ENCODE measurements at places on chromosomes 1 and 21.
A peak's percentile ranks its signal among the peaks of the same experiment; 100 is the strongest.

GRCh38 chr1:84303314-84303830 lies 1.9 kb downstream of the SAMD13 start:
- no peak for DNase-seq

DNA sequence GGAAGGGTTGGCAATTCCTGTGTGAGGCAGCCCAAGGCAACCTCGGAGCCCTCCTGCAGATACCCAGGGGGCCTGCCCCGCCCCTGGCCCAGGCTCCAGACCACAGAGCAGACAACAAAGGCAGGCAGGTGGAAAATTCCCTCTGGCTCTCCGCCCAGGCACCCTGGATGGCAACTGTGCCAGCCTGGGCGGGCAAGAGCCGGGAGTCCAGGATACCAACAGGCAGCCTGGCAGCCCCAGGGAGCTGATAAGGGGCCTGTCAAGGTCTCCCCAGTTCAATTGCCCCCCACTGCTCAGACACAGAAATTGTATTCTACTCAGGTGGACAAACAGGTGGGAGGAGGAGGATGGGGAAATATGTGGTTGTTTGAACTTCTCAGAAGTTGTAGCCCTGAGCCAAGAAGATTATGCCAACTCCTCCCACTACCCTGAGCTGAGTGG lies 15.4 kb upstream of the GPR37L1 start:
- DNase-seq: peak; percentile 93

GRCh38 chr21:45618846-45619485 lies 24.6 kb upstream of the PCBP3 start:
- no peak for DNase-seq

GRCh38 chr1:13749543-13750341 lies 49.8 kb downstream of the PRDM2 start:
- peak; percentile 75 for DNase-seq

GRCh38 chr1:229024528-229025130 lies 246.3 kb upstream of the RAB4A start:
- DNase-seq: no peak

DNA sequence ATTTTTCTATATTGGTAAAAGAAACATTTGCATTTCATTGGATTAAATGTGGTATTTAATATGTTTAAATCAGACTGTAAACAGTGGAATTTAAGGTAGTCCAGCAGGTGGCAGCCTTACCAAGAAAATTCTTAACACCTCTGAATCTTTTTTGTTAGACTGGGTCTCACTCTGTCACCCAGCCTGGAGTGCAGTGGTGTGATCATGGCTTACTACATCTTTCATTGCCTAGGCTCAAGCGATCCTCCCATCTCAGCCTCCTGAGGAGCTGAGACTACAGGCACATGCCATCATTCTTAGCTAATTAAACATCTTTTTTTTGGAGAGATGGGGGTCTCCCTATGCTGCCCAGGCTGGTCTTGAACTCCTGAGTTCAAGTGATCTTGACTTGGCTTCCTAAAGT lies 98.8 kb downstream of the RABGAP1L start:
- DNase-seq: no peak

GRCh38 chr1:208985231-208985630 lies 598.3 kb upstream of the CAMK1G start:
- no peak for DNase-seq

GRCh38 chr1:243539636-243540035 lies 283.8 kb downstream of the SDCCAG8 start:
- no peak for DNase-seq
